CD4-positive, alpha-beta T cell treated with Interleukin-4 for 1 hour (primary cell): ENCODE measurements at places on chromosomes 12 and 14.

- no peak for DNase-seq
These were observed 87.3 kb upstream of the E2F7 start for GRCh38 chr12:77152623-77153193.

- DNase-seq = no peak
These were observed 87.5 kb upstream of the MON2 start for GRCh38 chr12:62379026-62379722.

DNA sequence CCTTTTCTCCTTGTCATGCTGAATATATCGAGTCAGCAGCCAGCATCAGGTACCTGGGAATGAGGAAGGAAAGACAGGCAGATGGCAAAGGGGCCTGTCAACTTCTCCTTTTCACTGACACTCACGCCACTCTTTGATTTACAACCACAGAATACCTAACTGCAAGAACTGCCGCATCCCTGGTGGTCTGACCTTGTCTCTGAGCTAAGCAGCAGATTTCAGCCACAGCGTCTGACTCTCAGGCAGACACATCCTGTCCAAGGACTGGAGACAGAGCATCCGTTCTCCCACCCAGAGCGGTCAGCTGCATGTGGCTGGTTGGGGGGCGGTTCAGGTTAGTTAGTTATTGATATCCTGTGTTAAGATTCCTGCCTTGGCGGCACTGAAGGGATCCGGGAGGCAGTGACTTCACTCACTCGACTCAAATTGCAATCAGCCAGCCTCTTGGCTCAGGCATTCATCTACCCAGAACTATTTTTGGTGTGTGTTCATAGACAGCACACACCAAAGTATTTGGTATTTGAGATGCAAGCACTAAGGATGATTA is 11.2 kb upstream of the MAP1LC3B2 start:
- DNase-seq = no peak

DNA sequence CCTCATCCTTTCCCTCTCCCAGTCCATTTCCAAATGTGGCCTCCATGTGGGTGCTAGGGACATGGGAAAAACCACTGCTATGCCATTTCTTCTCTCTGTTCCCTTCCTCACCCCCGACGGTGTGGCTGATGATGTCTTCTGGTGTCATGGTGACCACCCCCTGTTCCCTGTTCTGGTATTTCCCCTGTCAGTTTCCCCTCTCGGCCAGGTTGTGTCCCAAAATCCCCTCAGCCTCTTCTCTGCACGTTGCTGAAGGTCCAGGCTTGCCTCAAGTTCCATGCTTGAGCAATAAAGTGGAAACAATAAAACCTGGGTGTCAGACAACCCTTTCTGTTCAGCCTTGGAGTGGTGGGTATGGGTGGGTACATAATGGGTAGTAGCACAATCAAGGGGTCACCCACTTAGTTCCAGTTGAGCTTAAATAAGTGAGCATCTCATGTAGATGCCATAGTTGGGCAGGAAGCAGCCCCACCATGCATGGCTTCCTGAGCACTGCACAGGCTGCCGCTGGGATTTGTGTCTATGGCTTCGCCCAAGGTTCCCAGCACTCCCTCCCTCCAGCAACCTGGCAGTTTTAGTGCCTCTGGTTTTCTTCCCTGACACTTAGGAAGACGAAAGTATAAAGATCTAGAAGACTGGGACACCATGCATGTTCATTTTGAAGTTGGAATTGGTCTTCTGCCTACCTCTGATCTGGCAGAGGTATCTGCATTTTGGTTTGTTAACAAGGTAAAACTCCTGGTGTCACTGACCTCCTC is 8.7 kb upstream of the ITFG2 start:
- no peak for DNase-seq

- no peak for DNase-seq
These were observed 70.4 kb downstream of the NCOR2 start for GRCh38 chr12:124497039-124497438.

- DNase-seq = no peak
These were observed 399.6 kb downstream of the KCNH5 start for GRCh38 chr14:62645649-62646048.

DNA sequence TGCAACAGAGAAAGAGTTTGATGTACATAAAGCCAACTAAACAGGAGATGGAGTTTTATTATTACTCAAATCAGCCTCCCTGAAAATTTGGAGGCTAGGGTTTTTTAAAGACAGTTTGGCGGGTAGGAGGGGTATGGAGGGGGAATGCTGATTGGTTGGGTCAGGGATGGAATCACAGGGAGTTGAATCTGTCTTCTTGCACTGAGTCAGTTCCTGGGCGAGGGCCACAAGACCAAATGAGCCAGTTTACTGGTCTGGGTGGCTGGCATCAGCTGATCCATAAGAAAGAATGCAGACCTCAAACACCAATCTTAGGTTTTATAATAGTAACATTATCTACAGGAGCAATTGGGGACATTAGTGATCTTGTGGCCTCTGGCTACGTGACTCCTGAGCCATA is 64.9 kb downstream of the RIN3 start:
- DNase-seq = no peak
